ENCODE measurements at places on chromosomes 6 and 20.

DNA sequence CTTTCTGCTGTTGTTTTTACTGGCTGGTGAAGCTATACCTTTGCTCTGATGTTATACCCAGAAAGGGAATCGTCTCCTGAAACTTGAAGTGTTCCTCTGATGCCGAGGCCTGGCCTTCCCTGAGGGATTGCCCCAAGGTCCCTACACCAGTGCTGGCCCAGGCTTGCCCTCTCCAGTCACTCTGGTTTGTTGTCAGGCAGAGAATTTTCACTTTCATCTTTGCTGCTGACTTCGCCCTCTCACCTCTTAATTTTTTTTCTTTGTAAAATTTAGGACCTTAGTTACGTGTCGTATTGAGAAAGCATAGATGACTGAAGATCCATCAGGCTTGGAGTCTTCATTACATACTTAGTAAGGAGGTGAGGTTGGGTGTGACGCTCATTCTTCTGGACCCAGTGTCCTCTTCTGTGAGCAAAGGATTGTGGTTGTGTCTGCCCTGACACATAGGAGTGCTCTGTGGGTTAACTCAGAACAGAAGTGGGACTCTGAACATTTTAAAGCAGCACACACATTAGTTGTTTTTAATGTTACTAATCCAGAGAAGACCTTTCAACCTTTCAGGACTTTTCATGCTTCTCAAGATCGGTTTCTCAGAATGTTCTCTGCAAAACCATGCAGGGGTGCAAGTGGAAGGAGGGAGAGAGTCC lies 45.4 kb downstream of the TULP4 start:
- DNase-seq, result no peak

DNA sequence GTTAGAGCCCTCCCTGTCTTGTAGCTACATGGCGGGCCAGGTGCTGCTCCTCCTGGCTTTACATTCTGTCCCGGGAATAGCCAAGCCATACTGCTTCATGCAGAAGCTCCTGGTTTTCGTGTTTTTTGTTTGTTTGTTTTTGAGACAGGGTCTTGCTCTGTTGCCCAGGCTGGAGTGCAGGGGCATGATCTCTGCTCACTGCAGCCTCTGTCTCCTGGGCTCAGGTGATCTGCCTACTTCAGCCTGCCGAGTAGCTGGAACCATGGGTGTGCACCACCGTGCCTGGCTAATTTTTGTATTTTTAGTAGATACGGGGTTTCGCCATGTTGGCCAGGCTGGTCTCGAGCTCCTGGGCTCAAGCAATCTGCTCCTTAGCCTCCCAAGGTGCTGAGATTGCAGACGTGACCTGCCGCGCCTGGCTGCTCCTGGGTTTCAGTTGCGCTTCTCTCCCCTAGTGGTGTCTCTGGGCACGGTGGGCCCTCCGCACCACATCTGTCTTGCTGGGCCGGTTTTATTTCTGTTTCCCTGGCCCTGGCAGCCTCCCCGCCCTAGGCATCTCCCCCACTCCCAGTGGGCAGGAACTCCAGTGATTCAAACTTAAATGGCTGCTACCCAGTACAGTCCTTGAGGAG lies 12.9 kb downstream of the CDYL start:
- no peak for DNase-seq

- no peak for DNase-seq
These were observed 48.6 kb upstream of the HTR1B start for GRCh38 chr6:77511860-77512259.

DNA sequence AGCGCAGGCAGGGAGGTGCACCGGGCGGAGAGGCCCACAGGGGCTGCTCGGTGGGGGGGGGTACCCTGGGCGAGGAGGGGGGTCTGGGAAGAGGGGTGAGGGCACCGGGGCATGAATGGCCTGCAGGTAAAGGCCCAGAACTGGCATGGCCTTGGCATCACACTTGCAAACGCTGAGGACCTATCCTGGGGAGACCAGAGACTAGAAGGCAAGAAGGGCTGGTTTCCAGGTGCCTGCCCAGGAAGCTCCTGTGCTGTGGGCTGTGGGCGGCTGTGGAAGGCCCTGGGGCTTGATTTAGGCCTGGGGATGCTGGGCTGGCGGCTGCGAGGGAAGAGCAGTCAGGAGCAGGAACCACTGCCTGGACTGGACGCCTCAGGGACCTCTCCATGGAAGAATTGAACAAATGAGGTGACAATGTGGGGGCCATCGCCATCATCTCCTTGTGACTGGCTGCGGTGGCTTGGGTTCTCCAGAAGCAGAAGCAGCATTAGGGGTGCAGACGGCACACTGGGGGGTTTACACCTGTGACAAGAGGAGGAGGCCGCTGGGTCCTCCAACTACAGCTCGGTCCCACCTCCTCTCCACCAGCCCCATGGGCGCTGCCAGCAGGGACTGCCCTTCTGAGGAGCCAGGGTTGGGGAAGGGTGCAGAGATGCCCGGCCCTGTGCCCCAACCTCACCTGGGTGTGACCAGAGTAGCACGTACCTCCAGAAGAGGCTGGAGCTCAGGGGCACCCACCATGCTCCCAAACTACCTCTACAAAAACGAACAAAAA lies 32.1 kb upstream of the IRF4 start:
- DNase-seq, result no peak

- DNase-seq, result no peak
These were observed 303.4 kb downstream of the PLCB1 start for GRCh38 chr20:8435285-8436035.

- no peak for DNase-seq
These were observed 91.8 kb downstream of the ASXL1 start for GRCh38 chr20:32449890-32450401.

- DNase-seq, result peak; percentile 31
These were observed 52.9 kb downstream of the FBXL4 start for GRCh38 chr6:98894810-98895209.

DNA sequence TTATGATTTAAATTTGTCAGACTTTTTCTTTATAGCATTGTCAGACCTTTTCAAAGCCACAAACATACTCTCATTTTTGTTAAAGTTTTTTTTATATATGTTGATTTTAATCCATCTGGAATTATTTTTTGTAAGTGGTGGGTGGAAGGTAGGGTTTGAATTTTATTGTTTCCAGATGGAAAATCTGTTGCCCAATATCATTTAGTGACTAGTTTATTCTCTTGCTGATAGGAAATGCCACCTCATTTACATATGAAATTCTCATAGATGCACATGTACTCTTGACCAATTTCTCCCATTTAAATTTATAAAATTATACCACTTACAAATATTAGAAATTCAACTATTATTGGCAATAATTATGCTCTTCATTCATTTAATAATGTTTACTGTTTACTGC lies 52.1 kb upstream of the PLCB1 start:
- peak; percentile 55 for DNase-seq

DNA sequence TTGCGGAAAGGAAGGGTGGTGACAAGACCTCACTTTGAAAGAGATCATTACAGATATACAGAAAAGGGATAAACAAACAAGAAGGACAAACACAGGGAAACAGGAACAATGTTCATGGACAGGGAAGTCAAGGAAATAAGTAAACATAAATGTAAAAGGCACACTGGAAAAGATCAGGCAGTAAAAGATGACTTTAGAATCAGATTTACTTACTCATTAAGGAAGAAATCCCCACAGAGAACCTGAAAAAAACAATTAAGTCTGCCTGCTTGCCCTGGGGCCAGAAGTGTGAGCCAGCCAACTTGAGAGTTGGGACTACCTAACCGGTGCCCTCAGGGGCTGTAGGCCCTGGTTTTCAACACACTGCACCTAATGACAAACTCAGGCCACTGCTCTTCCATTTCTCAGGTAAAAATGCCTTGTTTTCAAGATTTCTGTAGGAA lies 1.7 kb downstream of the APMAP start:
- no peak for DNase-seq

DNA sequence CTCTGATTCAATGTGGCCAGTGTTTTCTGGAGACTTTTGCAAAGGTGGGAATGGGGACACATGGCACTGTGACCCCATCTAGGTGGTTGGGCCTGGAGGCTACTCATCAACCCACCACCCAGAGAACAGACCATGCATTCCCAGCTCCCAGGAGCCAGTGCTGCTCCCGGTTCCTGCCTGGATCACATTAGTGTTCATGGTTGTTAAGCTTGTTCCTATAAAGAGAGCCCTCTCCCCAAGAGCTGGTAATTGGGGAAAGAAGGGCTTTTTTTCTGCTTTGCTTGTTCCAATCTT lies 102.0 kb downstream of the PHACTR3 start:
- no peak for DNase-seq

DNA sequence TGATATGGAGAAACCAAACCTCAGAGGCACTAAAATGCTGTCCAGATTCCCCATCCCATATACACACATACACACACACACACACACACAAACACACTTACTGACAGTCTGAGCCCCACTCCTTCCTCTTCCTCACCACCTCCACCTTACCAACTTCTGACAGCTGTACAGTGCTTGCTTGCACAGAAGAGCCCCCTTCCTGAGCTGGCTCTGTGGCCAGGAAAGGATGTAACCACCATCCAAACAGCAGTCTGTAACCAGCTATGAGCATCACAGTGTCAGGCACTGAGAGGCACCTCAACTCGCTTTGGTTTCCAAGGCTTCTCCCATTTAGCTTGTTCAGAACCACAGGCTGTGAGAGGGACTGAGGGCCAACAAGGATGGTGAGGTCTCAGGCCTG lies 5.9 kb upstream of the C6orf136 start:
- no peak for DNase-seq
